MCF 10A (cell line): ENCODE measurements at places on chromosomes 4 and X.

DNA sequence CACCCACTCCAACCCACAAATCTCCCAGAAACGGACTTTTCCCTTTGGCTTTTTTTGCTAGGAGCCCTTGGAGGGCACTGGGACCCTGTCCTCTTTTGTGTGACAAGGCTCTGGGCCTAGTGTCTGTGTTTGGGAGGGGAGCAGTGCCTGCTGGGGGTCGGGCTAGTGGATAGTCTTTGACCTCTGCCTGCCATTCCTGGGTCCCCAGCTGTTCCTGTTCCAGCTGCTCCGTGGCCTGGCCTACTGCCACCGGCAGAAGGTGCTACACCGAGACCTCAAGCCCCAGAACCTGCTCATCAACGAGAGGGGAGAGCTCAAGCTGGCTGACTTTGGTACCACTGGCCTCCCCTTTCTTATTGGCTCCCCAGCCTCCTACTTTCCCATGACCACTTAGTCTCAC, 6.7 kb upstream of the USP11 start:
- H3K4me3 ChIP-seq: no peak overlapping the region
- H3K4me1 ChIP-seq: no peaks in the 10 kb centered on the region
- H3K27me3 ChIP-seq: peaks cover 16% of the 10 kb centered on the region
- DNase-seq: no peak
- no peak overlapping the region for H3K27ac ChIP-seq
- peaks cover 47% of the 10 kb centered on the region for H3K36me3 ChIP-seq

GRCh38 chr4:152778656-152779512, 646 bp downstream of the TIGD4 start:
- peak; percentile 12 for DNase-seq
- H3K4me3 ChIP-seq: peak overlapping the region; percentile 87

DNA sequence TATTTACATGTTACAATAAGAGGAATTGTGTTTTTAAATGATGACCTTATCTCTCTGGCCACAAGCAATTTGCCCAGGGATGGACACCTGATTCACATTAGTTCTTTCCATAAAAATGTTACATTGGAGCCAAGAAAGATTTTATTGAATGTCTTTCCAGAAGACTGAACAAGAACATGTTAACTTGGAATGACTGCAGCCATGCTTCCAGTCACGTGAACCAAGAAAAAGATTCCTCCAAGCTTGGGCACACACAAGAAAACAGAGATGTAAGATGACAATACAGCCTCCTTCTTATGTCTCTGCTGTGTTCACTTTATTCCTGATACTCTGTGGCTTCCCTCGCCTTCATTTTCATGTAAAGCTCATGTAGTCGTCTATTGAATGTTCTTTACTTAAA, 737.6 kb downstream of the TRIML1 start:
- H3K27ac ChIP-seq: no peak overlapping the region
- H3K36me3 ChIP-seq: no peaks in the 10 kb centered on the region
- no peaks in the 10 kb centered on the region for H3K27me3 ChIP-seq
- no peaks in the 10 kb centered on the region for H3K4me1 ChIP-seq

GRCh38 chr4:145722561-145722960, 42.6 kb downstream of the C4orf51 start:
- H3K36me3 ChIP-seq: no peaks in the 10 kb centered on the region
- no peaks in the 10 kb centered on the region for H3K27me3 ChIP-seq
- no peak overlapping the region for H3K27ac ChIP-seq
- DNase-seq: no peak
- H3K4me1 ChIP-seq: no peaks in the 10 kb centered on the region

DNA sequence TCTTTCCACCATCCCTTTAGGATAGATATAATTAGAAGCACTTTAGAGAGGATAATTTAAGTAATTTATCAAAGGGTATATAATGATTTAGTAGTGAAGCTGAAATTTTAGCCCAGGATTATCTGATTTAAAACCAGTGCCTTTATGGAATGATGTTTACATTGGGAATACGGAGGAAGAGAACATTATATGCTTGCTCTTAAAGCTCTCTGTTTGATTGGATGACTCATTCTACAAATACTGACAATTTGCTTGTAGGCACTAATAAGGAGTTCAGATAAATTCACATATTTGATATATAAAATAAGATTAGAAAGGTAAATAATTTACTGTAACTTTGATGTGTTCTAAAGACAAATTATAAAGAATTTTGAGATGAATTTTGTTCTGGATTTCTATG, 84.7 kb downstream of the SH3BGRL start:
- DNase-seq: no peak
- H3K36me3 ChIP-seq: peaks cover 13% of the 10 kb centered on the region
- no peak overlapping the region for H3K4me3 ChIP-seq

GRCh38 chr4:25926462-25926861, 12.4 kb downstream of the SMIM20 start:
- no peaks in the 10 kb centered on the region for H3K4me1 ChIP-seq
- DNase-seq: no peak
- peaks cover 15% of the 10 kb centered on the region for H3K36me3 ChIP-seq
- no peak overlapping the region for H3K4me3 ChIP-seq
- H3K27me3 ChIP-seq: no peaks in the 10 kb centered on the region
- no peak overlapping the region for H3K27ac ChIP-seq

GRCh38 chr4:139684351-139684750, 18.7 kb downstream of the MGST2 start:
- no peak for DNase-seq
- H3K4me3 ChIP-seq: no peak overlapping the region
- no peak overlapping the region for H3K27ac ChIP-seq
- H3K27me3 ChIP-seq: no peaks in the 10 kb centered on the region
- peaks cover 23% of the 10 kb centered on the region for H3K4me1 ChIP-seq

- no peaks in the 10 kb centered on the region for H3K27me3 ChIP-seq
- DNase-seq: no peak
- no peak overlapping the region for H3K27ac ChIP-seq
- H3K4me3 ChIP-seq: no peak overlapping the region
- H3K4me1 ChIP-seq: no peaks in the 10 kb centered on the region
- no peaks in the 10 kb centered on the region for H3K36me3 ChIP-seq
These were observed 13.3 kb upstream of the VAMP7 start for GRCh38 chrX:155867821-155868220.

- H3K27ac ChIP-seq: no peak overlapping the region
- no peaks in the 10 kb centered on the region for H3K4me1 ChIP-seq
- H3K4me3 ChIP-seq: no peak overlapping the region
- DNase-seq: no peak
- H3K36me3 ChIP-seq: no peaks in the 10 kb centered on the region
These were observed 444.0 kb upstream of the TRAM1L1 start for GRCh38 chr4:117529401-117529800.

DNA sequence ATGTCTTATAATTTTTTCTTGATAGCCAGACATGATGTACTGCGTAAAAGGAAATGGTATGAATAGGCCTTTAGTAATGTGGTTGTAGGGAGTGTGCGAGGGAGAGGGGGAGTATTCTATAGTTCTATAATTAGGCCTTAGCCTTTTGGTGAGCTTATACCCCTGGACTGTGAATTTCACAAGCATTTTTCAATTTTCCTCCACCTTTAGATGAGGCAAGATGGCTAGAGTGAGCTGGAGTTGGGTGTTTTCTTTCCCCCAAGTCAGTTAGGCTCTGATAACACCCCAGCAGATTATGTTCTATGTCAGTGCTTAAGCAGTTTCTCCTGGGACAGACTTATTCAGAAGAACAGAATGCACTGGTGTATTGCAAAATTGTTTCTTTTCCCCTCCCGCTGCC, 210.2 kb upstream of the NPY2R start:
- no peaks in the 10 kb centered on the region for H3K27me3 ChIP-seq
- peak overlapping the region; percentile 79 for H3K27ac ChIP-seq
- H3K36me3 ChIP-seq: no peaks in the 10 kb centered on the region
- no peak overlapping the region for H3K4me3 ChIP-seq
- peaks cover 21% of the 10 kb centered on the region for H3K4me1 ChIP-seq
- peak; percentile 43 for DNase-seq

- H3K27ac ChIP-seq: no peak overlapping the region
- no peak for DNase-seq
These were observed 1388.0 kb upstream of the TENM3 start for GRCh38 chr4:180855184-180855583.

- H3K4me3 ChIP-seq: peak overlapping the region; percentile 31
- DNase-seq: no peak
- no peaks in the 10 kb centered on the region for H3K27me3 ChIP-seq
- no peaks in the 10 kb centered on the region for H3K4me1 ChIP-seq
These were observed 16.2 kb downstream of the NELFA start for GRCh38 chr4:1992468-1993168.

DNA sequence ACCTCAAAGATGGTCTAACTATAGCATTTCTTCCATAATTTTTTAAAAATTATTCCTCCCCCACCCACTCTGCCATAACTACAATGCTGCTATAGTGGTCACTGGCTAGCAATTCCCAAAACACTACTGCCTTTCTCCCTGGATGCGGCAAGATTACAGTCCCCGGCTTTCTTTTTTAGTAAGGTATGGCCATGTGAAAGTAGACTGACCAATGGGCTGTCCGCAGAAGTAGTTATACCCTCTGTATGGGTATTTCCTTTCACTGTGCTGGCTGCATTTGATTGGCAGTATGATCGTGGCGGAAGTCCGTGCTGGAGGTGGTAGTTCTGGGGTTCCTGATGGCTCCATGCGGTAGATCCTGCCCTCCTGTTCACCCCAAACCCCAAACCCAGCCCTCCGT, 166.0 kb downstream of the FBXO8 start:
- H3K4me1 ChIP-seq: no peaks in the 10 kb centered on the region
- H3K27ac ChIP-seq: no peak overlapping the region
- H3K36me3 ChIP-seq: no peaks in the 10 kb centered on the region
- peaks cover 84% of the 10 kb centered on the region for H3K27me3 ChIP-seq
- no peak for DNase-seq
- H3K4me3 ChIP-seq: no peak overlapping the region

DNA sequence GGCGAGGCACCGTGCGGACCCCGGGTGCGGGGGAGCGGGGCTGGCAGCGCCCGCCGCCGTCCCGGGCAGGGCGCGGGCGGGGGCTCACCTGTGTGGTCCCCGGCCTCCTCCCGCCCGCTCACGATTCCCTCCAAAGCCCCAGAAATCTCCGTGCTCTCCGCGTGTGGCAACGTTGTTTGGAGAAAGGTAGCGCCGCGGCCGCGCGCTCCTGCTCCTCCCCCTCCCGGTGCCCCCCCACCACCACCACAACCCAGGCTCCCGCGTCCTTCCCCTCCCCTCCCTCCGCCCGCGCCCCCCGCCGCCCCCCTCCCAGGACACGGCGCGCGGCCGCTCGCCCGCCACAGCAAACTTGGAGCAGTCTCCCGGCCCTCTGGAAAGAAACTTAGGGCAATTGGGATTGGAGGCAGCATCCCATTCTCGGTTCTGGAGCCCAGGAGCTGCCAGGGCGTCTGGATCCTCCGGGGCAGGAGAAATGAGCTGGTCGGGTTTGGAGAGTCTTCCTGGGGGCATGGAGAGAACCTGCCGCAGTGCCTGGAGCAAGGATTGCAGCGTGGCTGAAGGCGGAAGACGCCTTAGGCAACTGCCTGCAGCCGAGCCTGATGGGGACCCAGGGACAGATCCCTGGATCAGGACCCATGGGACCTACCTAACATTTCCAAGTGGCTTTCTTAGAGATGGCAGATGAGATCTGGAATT, 855 bp downstream of the KLF3 start:
- peak; percentile 45 for DNase-seq
- peak overlapping the region; percentile 92 for H3K4me3 ChIP-seq
- H3K27me3 ChIP-seq: no peaks in the 10 kb centered on the region
- H3K27ac ChIP-seq: peak overlapping the region; percentile 76

DNA sequence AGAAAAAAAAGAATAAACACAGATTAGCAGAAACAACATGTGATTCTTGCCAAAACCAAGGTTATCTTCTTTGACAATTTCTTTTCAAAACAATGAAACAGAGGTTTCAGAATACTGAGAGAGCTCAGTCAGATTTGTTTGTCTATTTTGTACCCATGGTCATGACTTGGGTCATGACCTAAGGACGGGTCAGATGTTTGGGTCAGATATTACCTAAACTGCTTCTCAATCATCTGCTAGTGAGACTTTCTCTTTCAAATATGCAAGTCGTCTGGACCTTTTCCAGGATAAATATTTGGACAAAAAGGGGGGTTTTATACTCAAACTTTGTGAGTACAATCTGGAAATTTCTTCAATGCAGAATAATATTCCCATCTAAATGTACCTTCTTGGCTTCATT, 148.3 kb upstream of the USP38 start:
- H3K27ac ChIP-seq: no peak overlapping the region
- no peak overlapping the region for H3K4me3 ChIP-seq
- no peaks in the 10 kb centered on the region for H3K4me1 ChIP-seq
- H3K36me3 ChIP-seq: no peaks in the 10 kb centered on the region

DNA sequence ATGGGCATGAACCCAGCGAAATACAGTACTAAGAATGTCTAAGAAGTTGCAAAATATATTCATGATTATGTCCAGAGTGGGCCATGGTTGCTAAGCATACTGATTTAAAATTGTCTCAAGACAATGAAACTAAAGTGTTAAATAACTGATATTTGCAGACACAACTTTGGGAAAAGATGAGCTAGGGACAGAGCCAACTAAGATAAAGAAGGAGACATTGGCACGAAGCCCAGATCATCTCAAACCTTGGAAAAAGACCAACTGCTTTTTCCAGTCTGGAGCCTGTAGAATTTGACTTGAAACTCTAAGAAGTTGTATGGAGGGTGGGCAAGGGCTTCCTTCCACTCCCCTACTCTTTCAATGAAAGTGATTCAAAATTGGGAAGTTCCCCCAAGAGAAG, 108.5 kb upstream of the GLRA2 start:
- H3K4me1 ChIP-seq: no peaks in the 10 kb centered on the region
- DNase-seq: no peak
- H3K27ac ChIP-seq: no peak overlapping the region
- H3K4me3 ChIP-seq: no peak overlapping the region
- peaks cover 34% of the 10 kb centered on the region for H3K27me3 ChIP-seq

DNA sequence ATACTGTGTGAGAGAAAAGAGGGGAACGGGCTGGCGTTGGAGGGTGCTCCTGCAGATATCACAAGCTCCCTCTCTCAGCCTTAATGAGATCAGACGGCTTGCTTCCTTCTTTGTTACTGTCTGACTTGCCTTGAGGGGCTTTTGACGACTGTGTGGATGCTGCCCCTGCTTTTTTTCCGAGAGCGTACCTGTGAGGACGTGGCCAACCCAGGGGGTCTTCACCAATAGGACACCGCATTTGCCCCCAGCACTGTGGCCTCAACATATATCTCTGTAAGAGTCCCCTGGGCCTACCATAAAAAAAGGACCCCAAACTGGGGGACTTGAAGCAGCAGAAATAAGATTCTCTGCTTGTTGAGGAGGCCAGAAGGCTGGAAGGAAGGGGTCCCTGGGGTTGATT, 143.9 kb downstream of the SHOX start:
- no peaks in the 10 kb centered on the region for H3K4me1 ChIP-seq
- no peaks in the 10 kb centered on the region for H3K27me3 ChIP-seq
- DNase-seq: no peak
- H3K4me3 ChIP-seq: no peak overlapping the region
- no peaks in the 10 kb centered on the region for H3K36me3 ChIP-seq

DNA sequence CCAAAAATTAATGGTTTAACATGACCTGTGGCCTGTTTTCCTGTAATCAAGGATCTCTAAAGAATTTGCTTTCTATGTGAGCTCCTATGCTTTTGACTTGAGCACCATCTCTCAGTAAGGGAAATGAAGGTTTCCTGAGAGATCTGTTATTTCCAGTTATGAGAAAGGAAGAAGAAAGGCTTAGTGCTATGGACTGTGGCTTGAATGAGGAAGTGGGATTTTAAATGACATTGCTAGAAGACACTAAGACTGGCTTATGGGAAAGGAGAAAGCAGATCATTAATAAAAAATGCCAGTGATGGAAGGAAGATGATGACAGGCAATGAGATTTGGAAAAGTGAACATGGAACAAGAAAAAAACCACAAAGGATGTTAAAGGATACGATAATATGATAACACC, 285.4 kb downstream of the OPHN1 start:
- no peaks in the 10 kb centered on the region for H3K36me3 ChIP-seq
